Calu3 (cell line): ENCODE measurements at places on chromosomes 5 and 9. TPM values are rescaled to one million over a fixed set of nuclear protein-coding genes. Genes with fewer than 3 reads are reported as not detected.

DNA sequence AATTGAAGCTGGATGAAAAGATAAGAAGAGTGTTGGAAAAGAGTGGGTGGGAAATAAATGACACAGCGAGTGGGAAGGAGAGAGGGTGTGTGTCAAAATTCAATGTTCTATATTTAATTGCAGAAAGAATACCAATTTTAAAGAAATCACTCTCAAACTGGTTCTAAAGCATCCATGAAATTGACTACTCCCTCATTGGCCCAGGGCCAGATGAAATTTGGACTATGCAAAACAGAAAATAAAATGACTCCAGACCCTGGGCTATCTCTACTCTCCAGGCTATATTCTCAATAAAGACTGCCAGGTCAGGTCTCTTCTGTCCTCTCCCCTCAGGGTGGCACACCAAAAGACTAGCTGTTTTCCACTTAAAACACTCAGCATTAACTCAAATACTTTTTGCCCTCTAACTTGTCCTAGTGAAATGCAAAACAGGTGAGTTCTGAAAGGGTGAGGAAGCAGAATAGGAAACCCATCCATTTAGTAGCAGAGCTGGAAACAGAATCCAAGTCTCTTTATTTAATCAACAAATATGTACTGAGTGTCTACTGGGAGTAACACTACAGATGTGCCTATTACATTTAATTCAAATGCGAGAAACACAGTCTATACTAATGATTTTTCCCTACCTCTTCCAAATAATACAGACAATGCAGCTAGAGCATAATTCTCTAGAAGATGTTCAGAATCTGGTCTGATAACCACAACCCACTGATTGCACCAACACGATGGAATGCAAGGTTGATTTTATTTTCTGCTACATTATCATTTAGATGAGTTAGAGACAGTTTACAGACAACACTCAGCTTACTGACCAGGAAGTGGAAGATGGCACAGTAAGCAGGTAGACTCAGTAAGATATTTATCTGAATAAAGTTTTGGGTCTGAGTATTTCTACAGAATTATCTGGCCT, 42.1 kb downstream of the EFCAB9 start:
- peak; percentile 32 for DNase-seq

GRCh38 chr5:150066436-150066835, 19.9 kb downstream of the CSF1R start:
- DNase-seq = no peak

Gene RFESD
- total RNA-seq = 1.8 and 2.9 TPM in 2 replicates

Gene NR2F1-AS1
- total RNA-seq = 16.8 and 20.9 TPM in 2 replicates

DNA sequence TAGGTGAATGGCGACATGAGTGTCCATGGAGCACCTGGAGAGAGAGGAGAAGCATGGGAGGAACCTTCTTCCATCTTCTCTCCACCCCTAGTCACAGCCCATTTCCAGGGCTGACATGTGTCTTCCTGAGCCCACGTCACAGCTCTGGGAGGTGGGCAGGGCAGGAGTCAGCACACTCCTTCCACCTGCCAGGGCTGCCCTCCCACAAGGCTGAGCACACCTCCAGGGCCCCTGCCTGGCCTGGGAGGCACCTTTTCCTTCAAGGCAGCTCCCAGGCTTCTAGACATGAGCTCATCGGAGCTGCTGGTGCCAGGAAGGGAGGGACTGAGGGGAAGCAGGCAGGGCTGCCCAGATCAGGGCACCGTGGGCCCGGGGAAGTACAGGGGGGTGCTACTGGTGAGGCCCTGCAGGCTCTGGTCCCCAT, 13.6 kb upstream of the SYNPO start:
- no peak for DNase-seq

DNA sequence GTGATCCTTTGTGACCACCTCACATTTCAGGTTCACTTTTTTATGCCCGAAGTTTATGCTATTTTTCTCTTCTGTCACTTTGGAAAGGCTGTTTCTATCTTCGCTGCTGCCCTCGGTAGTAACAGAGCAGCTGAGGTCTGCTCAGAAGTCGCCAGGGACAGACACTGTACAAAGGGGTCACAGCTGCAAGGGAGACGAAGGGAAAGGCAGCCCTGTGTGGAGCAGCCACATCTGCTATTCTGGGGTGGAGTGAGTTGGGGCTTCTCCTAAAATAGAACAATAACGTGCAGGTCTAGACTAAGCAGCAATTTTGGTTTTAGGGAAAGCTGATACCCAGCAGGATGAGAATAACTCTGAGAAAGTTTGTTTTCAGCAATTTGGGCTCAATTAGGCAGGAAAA, 72.5 kb downstream of the ACTL7B start:
- DNase-seq = no peak

Gene IL5
- not detected in 2 replicates for total RNA-seq

GRCh38 chr9:111978616-111979015, 82.0 kb downstream of the UGCG start:
- DNase-seq = no peak

Gene PGGT1B
- total RNA-seq = 46.4 and 54.0 TPM in 2 replicates

GRCh38 chr5:34717426-34718327, 61.5 kb downstream of the RAI14 start:
- DNase-seq = no peak

Gene NR5A1
- 0.12 TPM in 1 of 2 replicates, not detected in the other for total RNA-seq

DNA sequence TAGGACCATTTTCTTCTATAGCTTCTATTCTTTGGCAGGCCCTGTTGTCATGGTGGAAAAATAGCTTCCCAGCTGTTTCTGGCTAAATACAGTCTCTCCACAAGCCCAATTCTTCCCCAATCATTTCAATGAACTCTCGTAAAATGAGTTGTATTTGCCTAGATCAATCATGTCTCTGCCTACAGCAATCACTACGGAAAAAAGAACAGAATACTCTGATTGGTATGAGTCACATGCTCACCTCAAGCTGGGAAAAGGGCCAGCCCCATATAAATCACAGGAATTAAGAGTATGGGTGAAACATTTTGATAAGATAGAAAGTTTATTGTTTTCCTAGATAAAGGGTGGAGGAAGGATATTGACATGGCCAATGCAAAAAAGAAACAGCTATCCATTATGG, 711.4 kb downstream of the EFNA5 start:
- DNase-seq = peak; percentile 32
